Nucleus accumbens (tissue), 56 donors: ENCODE measurements at places on chromosomes 7 and 10.

DNA sequence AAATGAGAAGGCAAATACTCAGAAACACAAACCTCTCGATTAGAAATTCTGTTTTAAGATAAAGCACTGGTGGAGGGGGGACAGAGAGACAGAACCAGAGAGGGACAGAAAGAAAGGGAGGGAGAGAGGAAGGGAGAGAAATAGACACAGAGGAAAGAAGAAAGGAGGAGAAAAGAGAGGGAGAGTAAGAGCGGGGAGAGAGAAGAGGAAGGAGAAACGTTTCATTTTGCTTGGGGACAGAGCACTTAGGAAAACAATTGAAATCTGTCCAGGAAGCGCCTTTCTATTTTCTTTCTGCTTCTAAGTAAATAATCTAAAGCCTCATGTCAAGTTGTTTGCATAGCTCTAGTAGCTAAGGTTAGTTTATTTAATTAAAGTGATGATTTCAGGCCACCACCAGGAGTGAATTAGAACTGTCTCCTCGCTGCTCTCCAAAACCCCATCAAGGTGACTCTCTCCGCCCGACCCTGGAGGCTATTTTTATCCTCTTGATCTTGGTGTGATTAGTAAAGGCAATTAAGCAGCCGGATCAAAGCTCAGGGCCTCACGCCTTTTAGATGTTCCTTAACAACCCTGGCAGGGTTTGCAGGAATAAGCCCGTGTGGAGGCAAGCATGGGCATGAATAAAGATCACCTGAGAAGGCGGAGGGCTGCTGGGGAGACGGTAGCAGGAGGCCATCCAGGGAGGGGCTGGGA is 73.4 kb upstream of the INSIG1 start:
- no peak for DNase-seq

- DNase-seq: no peak
These were observed 59.4 kb upstream of the ETV1 start for GRCh38 chr7:14048889-14049288.

GRCh38 chr10:74330646-74331045 is 179.6 kb downstream of the ADK start:
- DNase-seq: no peak

GRCh38 chr10:103476046-103476768 is 2.8 kb downstream of the CALHM3 start:
- no peak for DNase-seq

GRCh38 chr10:77563638-77564270 is 73.9 kb downstream of the KCNMA1 start:
- no peak for DNase-seq

DNA sequence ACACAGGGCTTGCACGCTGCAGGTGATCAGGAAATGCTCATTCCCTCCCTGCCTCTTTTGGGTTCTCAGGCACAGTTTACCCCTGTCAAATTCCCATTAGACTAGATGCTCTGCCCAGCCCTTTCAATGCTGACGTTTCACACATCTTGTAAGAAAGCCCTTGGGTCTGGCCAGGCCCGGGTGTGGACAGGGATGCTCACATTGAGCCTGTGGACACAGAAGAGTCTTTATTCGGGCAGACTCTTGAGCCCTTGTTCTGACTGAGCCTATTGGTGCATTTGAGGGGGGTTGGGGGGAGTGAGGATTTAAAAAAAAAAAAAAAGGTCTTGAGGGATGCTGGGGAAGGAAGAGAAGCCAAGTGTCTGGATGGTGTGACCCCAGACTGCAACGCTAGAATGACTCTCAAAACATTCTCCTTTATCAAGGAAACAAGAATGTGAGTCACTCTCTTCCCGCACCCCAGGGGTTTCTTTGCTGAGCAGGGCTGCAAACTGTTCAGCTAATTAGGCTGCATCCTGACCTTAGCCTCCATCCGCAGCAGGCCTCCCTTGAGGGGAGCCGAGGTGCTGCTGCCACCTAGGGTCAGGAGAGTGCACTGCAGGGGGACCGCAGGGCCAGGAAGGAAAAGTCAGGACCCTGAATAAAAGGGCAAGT is 53.6 kb upstream of the TMEM72 start:
- DNase-seq: peak; percentile 21

DNA sequence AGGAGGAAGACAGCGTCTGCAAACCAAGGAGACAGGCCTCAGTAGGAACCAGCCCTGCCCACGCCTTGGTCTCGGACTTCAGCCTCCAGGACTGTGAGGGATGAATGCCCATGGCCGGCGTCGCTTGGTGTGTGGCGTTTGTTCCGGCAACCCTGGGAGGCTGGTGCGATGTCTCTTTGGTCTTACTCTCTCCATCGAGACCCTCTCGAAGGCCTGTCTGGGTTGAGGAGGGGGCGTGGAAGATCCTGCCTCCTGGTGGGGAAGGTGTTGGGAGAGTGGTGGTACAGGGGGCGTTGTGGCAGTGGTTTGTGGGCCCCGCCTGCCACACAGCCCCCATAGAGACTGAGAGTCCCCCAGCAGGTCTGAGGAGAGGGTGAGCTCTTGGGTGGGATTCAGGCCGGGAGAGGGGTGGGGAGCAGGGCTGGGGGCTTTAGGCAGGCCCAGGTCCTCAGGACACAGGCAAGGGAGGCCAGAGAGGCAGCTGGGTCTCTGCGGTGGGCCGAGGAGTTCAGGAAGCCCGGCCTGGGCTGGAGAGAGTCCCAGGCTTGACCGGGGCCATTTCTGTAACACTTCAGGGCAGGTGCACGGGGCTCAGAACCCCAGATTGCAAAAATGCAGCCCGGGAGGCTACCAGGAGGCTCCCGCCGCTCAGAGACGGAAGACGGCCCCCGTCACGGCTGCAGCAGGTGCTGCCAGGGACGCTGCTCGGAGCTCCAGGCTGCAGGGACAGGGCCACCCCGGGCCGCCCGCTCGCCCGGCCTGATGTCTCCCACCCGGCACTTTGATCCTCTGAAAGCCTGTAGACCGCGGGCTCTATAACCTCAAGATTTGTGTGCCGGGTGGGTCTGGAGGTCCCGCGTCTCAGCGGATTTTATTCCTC is 33.8 kb upstream of the PSMG3 start:
- DNase-seq: no peak

DNA sequence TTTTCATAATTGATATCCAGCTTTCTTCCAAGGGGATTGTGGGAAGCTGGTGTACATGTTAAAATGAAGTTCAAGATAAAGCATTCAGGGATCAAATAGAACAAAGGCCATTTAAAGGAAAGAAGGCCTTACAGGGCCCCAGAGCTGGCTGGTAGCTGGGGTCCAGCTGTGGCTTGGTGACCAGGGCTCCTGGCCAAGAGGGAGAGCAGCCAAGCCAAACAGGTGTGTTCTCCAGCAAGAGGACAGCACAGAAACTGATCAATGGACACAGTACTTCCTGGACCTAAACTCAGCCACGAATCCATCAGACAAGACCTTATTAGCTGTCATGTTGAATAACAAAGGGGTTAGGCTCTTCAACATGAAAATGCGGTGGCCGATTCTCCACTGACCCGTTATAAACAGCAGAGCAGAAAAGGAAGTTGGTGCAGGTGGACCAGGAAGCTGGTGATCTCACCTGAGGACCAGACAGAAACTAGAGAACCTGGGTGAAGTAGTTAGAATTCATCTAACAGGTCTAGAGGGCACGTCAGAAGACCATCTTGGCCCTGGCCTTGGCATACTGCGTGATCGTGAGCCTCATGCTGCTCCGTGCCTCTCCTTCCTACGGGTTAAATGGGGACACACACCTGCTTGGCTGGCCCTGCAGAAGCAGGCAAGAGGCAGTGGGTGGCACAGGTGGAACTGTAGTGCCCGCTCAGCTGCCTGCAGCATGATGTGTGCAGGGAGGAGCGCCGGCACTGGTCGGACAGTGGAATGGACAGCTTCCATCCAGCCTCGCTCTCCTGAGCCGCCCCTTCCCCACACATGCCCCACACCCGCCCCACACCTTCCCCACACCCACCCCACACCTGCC is 53.8 kb downstream of the PARP12 start:
- DNase-seq: no peak

- DNase-seq: no peak
These were observed 13.4 kb upstream of the WDFY4 start for GRCh38 chr10:48670978-48671913.
